ENCODE measurements at places on chromosomes 2 and 18.

- DNase-seq, result no peak
These were observed 494.2 kb upstream of the RAB6C start for GRCh38 chr2:129484999-129485897.

- DNase-seq, result no peak
These were observed 344.3 kb upstream of the RAB12 start for GRCh38 chr18:8264861-8265411.

- no peak for DNase-seq
These were observed 25.5 kb upstream of the IL37 start for GRCh38 chr2:112885506-112885902.

GRCh38 chr2:74205113-74205512, 6.7 kb downstream of the MTHFD2 start:
- no peak for DNase-seq

GRCh38 chr2:45007961-45008295, 1.3 kb downstream of the SIX2 start:
- DNase-seq, result no peak

- DNase-seq, result no peak
These were observed 131.2 kb upstream of the RMP24 start for GRCh38 chr18:35841283-35841682.

- no peak for DNase-seq
These were observed 104.5 kb downstream of the SNTG2 start for GRCh38 chr2:1055014-1055595.

DNA sequence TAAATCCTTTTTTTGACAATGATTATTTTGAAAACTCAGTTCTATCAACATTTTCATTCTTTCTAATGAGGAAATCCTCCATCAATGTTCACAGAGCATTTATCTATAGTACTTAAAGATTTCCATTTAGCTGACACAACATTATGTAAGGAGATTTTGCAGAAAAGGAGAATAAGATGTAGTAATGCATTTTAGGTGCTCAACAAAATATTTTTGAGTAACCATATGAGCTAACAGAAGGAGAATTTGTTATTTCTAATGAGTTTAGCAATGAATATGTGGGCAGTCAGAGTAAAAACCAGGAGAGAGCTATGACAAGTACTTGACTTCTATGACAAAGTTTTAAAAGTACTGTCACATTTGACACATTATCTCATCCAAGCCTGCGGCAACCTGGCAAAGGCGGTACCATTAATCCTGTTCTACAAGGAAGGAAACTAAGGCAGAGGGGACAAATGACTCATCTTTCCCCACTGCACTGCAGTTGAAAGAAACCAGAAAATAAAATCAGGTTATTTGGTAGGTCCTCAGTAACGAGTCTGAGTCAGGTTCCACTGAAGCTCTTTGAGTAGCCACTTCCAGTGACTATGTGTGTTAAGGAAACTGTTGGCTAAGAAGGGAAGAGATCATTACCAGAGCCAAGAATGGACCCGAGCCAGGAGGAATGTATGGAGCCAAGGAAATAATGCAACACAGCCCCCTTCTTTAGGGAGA, 134.1 kb upstream of the ITGB6 start:
- no peak for DNase-seq

- DNase-seq, result no peak
These were observed 247.1 kb upstream of the SALL3 start for GRCh38 chr18:78732273-78733210.

DNA sequence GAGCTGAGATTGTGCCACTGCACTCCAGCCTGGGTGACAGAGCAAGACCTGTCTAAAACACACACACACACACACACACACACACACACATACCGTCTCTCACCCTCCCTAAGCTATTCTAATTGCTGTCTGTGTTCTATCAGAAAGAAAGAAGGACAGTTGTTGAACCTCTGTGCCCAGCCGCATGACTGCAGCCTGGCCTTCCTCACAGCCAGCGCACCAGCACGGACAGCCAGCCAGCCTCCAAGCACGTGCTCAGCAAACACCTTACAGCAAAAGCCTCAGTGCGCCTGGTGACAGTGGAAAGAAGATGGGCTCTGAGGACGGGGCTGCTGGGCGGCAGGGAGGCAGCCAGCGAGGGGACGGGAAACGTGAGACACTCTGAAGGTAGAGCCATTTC, 58.0 kb downstream of the ZNF516 start:
- DNase-seq, result no peak

DNA sequence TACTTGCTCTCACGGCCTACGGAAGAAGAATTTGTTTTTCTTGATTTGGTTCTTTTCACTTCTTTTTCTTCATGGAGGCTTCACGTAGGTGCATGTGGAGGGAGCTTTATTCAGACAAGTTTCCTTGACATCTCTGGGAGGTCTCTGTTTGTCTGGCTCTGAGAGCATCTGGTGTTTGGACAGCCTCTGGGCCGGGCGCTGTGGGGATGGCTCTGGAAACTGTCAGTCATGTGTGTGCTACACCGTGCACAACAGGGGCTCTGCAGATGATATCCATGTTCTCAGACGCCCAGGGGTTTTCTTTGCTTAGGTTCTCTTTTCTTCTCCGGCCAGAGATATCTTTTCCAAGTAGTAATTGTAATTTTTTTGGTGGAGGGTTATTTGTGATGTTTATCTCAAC, 130.7 kb downstream of the SH3RF3 start:
- no peak for DNase-seq

GRCh38 chr2:111116011-111116746, 4.5 kb upstream of the BCL2L11 start:
- DNase-seq, result no peak

DNA sequence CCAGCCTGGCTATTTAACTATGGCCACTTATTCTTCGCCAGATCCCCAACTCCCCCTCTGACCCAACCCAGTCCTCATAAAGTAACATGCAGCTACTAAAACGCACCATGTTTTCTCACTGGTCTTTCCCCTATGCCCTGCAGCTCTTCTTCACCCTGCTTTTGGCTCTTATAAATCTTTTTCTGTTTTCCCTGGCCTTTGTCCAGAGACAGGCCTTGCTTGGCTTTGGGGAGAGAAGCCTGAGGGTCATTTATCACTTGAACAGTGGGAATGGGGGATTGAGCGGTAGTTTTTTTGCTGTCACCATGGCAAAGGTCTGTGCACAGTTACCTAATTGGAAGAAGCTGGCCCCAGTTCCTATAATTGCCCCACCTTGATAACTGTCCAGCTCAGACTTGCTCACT, 202.9 kb upstream of the NT5C1B start:
- no peak for DNase-seq

GRCh38 chr18:33369711-33370449, 70.6 kb downstream of the CCDC178 start:
- no peak for DNase-seq

- peak; percentile 80 for DNase-seq
These were observed 579 bp downstream of the MAT2A start for GRCh38 chr2:85539361-85540132.

- DNase-seq, result peak; percentile 84
These were observed 65.7 kb upstream of the CNGA3 start for GRCh38 chr2:98280376-98281102.

DNA sequence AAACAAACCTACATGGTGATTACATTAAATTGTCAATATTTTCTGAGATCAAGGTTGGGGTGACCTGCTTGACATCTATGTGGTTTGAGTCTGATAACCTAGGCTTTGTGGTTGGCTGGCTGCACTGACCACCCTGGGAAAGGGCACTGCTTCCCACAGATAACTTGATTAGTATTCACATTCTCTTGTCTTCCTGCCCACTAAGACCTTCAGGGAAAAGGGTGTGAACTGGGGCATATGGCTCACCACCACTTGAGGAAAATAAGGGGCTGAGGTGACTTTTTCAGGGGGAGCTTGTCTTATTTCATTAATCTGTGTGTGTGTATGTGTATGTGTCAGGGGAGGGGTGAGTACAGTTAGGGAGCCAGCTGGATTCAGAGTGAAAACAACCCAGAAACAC, 1.5 kb downstream of the SMYD1 start:
- no peak for DNase-seq

GRCh38 chr2:133774654-133775015, 206.4 kb upstream of the NCKAP5 start:
- DNase-seq, result no peak

GRCh38 chr2:106336737-106337136, 131.5 kb downstream of the RGPD3 start:
- DNase-seq, result no peak

DNA sequence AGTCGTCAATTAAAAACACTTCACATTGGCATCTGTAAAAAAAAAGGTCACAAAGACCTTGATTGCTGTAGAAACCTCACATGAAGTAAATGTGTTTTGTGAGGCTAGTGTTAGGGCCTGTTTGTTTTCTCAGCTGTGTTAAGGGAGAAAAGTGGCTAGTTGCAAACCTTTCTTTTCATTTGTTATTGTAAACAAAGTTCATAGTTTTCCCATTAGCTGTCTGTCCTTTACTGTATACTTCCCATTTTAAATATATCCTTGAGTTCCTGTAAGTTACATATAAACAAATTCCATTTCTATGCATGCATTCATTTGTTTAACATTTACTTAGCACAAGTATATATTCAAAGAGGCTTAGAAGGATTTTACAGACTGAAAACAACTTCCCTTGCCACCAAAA, 1250.2 kb downstream of the LRP1B start:
- DNase-seq, result no peak

DNA sequence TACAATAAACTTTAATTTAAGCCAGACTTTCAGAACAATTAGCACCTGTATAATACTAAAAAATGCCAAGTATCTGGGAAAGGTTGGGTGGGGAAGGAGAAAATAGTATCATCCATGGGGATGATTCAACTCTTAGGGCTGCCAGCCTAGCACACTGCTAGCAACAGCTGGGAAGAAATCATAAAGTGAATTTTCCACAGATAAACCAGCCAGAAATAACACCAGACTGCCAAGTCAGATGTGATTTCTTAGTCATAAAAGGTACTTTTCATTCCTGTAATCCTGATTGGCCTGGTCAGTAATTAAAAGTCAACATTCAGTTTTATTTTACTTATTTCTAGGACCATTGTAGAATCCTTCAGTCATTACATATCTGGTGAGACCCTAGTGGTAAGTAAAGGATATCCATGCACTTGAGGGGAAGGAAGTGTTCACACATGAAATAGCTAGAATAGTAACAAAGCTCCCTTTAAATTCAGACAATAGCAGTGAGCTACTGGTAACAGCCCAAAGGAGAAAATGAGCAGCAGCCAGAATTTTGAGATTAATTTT, 59.4 kb downstream of the LIMS1 start:
- DNase-seq, result no peak

- no peak for DNase-seq
These were observed 628.7 kb upstream of the PIK3C3 start for GRCh38 chr18:41326311-41326710.

DNA sequence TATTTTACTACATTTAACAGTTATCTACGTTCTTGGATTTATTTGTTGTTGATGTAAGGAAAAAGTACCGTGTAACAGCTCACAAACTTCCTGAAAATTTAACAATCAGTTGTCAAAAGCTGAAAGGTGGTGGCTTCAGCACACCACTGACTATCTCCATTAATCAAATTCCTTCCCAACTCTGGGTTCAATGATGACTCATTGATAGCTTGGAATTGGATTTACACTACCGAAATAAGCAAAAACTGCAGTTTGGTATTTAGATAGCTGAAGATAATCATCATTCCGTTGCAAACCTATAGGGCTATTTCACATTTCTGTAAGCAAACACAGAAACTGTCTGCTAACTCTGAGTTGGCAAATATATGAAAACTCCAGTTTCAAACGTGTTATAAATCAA, 322.3 kb upstream of the TFPI start:
- DNase-seq, result no peak

- no peak for DNase-seq
These were observed 360.6 kb upstream of the TNP1 start for GRCh38 chr2:217220228-217221013.

DNA sequence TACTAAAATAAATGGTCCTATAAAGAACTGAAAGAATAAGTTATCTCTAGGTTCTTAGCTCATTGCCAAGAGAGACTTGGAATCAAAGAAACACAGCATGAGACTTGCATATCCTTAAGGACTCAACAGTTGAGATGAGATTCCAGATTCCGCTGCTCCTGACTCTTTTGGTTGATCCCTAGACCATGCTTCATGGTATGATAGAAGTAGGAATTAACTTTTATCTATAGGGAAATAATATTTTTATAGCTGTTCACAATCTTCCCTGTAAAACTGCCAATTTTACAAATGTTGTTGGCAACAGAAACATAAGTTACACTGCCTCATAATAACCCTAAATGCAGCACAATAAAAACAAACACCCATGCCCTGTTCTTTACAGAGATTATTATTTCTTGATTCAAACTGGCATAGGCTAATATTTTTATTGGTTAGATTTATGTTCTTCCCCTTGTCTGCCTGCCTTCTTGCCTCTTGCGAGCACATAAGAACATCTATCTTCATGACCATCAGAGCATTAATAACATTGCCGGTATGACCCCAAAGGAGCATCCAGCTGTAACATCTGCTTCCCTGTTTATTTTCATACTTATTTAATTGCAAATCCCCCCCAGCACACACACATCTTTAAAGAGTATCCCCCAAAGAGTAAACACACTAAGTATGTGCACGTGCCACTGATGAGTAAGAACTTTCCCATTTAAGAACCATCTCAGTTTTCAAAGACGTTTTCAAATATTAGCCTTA, 735.7 kb upstream of the SLC8A1 start:
- DNase-seq, result no peak

Data from colonic mucosa (tissue), 4 donors.